SK-N-MC (cell line): ENCODE measurements at places on chromosomes 16 and 17.

DNA sequence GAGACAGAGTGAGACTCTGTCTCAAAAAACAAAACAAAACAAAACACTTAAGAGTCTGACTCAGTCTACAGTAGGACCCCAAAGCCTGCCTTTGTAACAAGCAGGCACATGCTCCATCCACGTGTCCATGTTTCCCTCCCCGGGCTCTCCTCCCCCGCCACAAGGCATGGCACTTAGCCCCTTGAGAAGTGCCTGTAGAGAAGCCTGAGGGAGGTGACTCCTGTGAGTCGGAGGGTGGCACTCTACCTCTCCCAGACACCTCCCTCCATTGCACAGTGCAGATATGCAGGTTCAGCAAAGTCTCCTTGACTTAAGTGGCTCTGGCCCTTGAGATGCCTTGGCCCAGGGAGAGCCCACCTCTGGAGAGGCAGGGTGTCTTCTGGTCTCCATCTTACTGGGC lies 6.8 kb downstream of the FHOD1 start:
- DNase-seq, result no peak

- DNase-seq, result no peak
Measured at GRCh38 chr17:74408262-74408661, 23.6 kb upstream of the GPRC5C start.

DNA sequence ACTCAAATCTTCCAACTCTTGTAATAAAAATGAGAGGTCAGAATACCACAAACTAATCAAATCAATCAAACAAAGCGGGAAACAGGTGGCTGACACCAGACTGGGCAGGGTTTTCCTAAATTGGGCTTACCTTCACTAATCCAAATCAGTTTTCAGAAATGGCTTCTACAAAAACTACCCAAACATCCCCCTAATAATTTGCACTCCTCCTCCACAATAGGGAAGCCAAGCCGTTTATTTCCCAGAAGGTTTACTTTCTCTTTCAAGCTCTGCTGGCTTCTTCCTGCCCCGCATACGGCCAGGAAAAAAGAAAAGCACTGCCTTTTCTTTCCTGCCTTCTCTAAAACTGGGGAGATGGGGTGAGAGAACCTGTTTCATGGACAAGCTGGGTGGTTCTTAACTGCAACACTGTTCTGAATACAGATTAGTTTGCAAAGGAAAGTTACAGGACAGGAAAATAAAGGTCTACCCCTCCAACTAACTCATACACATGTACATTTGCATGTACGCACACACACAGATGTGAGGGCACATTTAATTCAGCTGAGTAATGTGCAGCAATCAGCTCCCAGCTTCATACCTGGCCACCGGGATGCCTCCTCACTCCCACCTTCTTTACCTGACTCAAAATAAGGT lies 9.2 kb downstream of the STAT3 start:
- no peak for DNase-seq

- no peak for DNase-seq
Measured at GRCh38 chr16:9308356-9308801, 216.9 kb downstream of the HAPSTR1 start.

DNA sequence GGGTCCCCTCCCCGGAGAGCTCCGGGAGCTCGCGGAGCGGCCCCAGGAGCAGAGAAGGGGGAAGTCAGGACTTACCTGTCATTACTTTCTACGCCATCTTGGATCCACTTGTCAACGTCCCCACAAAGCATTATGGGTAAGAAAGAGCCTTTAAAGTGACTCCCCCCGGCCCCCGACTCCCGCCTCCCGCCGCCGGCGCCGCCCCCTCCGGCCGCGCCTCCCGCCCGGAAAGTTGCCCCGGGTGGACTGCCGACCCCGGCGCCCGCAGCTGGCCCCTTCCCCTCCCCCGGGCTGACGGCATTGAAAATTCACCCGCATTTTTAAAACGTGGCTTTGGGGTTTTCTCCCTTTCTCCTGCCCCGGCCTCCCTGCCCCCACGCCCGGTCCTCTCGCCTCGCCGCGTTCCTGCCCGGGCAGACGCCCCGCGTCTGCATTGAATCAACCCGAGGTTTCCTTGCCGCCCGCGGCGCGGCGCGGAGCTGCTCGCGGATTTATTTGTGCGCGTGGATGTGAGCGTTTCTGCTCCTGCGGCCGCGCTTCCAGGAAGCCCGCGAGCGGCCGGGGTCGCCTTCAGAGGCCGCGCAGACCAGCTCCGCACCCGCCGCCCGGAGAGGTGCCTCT lies at the start of gene HELZ:
Gene HELZ (minus strand): TSS at position 124 of the 621 bp plus-strand sequence. CDS start 26,392 bp downstream, outside the sequence.
- no peak for DNase-seq

DNA sequence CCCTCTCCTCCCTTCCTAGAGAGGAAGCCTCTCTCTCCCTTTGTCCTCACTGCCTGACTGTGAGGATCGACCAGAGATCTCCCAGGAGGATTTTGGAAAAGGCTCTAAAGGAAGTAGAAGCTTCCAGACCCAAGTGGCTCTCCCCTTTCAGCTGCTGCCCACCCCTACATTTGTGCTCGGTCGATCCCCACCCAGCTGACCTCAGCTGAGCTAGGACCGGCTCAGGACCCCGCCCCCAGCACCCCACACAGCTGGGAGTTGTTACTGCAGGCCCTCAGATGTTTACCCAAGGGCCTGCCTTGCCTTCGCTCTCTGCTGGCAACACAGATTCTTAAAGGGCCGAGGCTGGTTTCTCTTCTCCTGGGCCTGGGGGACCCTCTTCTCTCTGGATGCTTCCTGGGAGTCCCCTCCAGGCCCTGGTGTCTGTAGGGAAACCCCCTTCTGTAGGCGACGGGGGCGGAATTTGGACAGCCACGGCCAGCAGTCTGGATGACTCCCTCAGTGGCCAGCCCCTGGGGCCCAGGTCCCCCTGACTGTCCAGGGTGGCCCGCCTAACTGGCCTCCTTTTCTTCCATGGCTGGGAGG lies 26.9 kb upstream of the TIMP2 start:
- no peak for DNase-seq

GRCh38 chr16:81720973-81721906 lies 57.9 kb upstream of the PLCG2 start:
- DNase-seq, result no peak

DNA sequence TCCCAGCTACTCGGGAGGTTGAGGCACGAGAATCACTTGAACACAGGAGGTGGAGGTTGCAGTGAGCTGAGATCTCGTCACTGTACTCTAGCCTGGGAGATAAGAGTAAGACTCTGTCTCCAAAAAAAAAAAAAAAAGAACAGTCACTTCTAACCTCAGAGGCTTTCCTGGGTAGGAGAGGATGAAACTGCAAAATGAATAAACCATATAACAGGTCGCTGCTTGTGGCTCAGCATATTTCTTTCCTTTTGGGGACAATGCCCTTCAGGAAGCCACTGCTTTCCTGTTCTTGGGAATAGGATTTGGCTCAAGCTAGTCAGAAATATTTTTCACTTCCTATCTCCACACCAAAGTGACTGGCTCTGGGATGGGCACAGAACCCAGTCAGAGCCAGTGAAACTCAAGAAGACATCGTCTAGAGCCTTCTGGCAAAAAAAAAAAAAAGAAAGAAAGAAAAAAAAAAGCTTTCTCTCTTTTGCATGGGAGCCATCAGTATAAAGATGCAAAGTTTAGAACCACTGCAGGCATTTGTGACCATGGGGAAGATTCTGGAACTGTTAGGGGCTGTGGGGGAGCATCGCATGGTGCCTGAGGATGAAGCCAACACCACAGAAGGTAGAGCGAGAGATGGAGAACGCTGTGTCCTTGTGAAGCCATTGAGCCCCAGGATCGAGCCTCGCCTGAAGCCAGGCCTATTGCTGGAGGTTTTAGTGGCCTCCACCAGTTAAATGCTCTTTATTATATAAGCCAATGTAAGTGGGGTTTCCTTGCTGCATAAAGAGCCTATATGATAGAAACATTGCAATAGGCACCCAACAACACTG lies 71.8 kb upstream of the MRTFB start:
- no peak for DNase-seq

DNA sequence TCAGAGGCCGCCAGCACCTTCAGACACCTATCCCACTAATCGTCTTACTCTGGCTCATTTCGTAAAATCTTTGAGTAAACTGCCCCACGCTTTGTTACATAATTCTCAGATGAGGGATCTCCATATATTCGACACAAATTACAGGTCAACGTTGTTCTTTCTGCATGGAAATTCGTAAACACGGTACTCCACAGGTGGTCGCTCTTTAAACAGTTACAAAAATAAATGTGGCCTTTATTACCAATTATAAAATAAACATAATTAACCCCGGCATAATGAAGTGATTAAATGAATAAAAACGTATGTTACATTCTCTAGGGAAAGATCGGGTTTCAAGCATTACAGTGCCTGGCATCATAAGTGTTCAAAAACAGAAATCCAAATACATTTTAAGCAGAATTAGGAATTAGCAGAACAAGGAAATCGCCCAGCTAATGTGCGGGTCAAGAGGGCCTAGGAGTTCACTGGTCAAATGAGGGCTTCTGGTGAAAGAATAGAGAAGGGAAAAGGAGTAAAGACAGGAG lies 943 bp upstream of the PIP4K2B start:
- no peak for DNase-seq
